Natural killer cell (primary cell): ENCODE measurements at places on chromosomes 5 and 9. TPM values are rescaled to one million over a fixed set of nuclear protein-coding genes. Genes with fewer than 3 reads are reported as not detected.

The ICE1 gene
- total RNA-seq = 29.7 TPM

- peaks cover 10% of the 10 kb centered on the region for H3K4me1 ChIP-seq
- no peaks in the 10 kb centered on the region for H3K27me3 ChIP-seq
- no peaks in the 10 kb centered on the region for H3K36me3 ChIP-seq
- peak overlapping the region; percentile 24 for H3K4me3 ChIP-seq
- peak; percentile 92 for DNase-seq
These were observed 473 bp downstream of the IRGM start for GRCh38 chr5:150846654-150847333.

The EPB41L4A gene
- 22.1 TPM for total RNA-seq

- H3K27ac ChIP-seq = peak within 1 kb of the TSS; percentile 97
- no peaks in the 10 kb centered on the region for H3K36me3 ChIP-seq
- H3K4me3 ChIP-seq = peak within 1 kb of the TSS; percentile 95
- peaks cover 7% of the 10 kb centered on the region for H3K4me1 ChIP-seq
- DNase-seq = peak; percentile 87
These were observed at the start of gene PTBP3 for GRCh38 chr9:112332977-112333638. PTBP3 (minus strand) TSS chr9:112333619; CDS start chr9:112297865, 35,754 bp downstream.

DNA sequence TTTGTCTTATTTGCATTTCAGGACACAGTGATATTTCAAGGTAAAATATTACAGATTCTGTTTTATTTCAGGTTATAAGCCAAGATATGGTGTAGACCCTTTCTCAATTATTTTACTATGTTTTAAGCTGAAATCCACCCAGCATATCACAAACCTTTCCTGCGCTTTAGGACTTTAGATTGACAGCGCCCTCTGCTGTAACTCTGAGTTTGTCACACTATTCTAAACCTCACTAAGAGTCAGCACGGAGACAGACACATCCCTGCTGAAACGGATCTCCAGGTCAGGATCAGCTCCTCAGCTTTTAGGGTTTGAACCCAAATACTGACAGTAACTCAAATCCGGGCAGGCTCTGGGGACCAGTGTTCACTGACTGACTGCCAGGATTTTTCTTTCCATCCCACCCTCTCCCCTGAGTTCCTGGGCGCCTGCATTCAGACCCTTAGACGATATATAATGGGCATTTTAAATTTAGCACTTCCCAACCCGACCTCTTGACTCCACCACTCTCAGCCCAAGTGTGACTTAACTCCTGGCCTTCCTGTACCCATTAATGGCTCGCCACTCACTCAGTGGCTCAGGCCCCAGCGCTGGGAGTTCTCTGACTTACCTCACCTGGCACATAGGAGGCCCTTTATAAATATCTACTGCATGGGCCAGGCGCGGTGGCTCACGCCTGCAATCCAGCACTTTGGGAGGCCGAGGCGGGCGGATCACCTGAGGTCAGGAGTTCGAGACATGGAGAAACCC, 33.5 kb downstream of the TLX3 start:
- DNase-seq = peak; percentile 64
- no peak overlapping the region for H3K4me3 ChIP-seq
- H3K27ac ChIP-seq = no peak overlapping the region
- H3K27me3 ChIP-seq = peaks cover 1% of the 10 kb centered on the region

The MOB3B gene
- 0.30 TPM for total RNA-seq

GRCh38 chr9:14147738-14148137, 166.2 kb downstream of the NFIB start:
- no peak for DNase-seq
- no peak overlapping the region for H3K4me3 ChIP-seq
- no peaks in the 10 kb centered on the region for H3K4me1 ChIP-seq
- no peak overlapping the region for H3K27ac ChIP-seq

The ALDOB gene
- total RNA-seq = not detected

The WNK2 gene
- not detected for total RNA-seq

DNA sequence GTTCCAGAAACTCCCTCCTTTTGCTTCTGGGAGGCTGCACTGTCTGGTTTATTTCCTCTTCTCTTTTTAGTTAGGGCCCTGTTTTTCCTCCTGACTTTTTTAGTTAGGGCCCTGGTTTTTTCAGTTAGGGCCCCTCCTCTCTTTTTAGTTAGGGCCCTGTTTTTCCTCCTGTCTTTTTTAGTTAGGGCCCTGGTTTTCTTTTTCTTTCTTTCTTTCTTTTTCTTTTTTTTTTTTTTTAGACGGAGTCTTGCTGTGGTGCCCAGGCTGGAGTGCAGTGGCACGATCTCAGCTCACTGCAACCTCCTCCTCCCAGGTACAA, 15.1 kb downstream of the GSN start:
- no peak for DNase-seq
- no peaks in the 10 kb centered on the region for H3K27me3 ChIP-seq
- peaks cover 12% of the 10 kb centered on the region for H3K36me3 ChIP-seq
- H3K4me1 ChIP-seq = peaks cover 51% of the 10 kb centered on the region
- no peak overlapping the region for H3K27ac ChIP-seq

The CCDC152 gene
- total RNA-seq = 4.0 TPM

GRCh38 chr9:38670542-38671371, 49.2 kb downstream of the FAM240B start:
- no peak overlapping the region for H3K27ac ChIP-seq
- no peak overlapping the region for H3K4me3 ChIP-seq
- DNase-seq = no peak
- H3K36me3 ChIP-seq = no peaks in the 10 kb centered on the region

The PAPPA gene
- total RNA-seq = not detected

- no peaks in the 10 kb centered on the region for H3K4me1 ChIP-seq
- DNase-seq = no peak
- no peaks in the 10 kb centered on the region for H3K27me3 ChIP-seq
- no peak overlapping the region for H3K27ac ChIP-seq
- H3K36me3 ChIP-seq = no peaks in the 10 kb centered on the region
These were observed 447.8 kb downstream of the MTRR start for GRCh38 chr5:8316608-8317280.

The F2RL1 gene
- total RNA-seq = 0.35 TPM

- H3K27me3 ChIP-seq = no peaks in the 10 kb centered on the region
- no peaks in the 10 kb centered on the region for H3K4me1 ChIP-seq
- no peak overlapping the region for H3K27ac ChIP-seq
- no peaks in the 10 kb centered on the region for H3K36me3 ChIP-seq
These were observed 201.8 kb downstream of the CDH12 start for GRCh38 chr5:22651355-22651754.

- no peak overlapping the region for H3K4me3 ChIP-seq
- H3K27me3 ChIP-seq = no peaks in the 10 kb centered on the region
- H3K4me1 ChIP-seq = no peaks in the 10 kb centered on the region
- no peak overlapping the region for H3K27ac ChIP-seq
- DNase-seq = no peak
These were observed 39.3 kb downstream of the NTNG2 start for GRCh38 chr9:132201139-132201538.

DNA sequence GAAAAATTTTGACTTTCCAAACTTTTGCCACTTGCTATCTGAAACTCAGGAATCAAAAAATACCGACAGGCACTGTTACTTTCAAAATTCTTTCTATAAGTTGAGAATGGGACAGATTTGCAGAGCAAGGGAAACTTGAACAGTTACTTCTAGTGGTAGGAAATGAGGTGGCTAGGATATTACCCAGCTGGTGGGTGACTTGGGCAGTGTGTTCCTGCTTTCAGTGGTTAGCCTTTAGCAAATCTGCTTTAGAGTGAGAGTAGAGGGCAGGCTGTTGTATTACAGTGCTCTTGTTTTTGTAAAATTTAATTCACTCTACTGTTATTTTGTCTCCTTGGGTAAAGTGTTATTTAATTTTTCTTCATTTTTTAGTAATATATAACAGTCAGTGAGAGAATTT, 40.2 kb upstream of the ROPN1L start:
- H3K4me3 ChIP-seq = no peak overlapping the region
- H3K4me1 ChIP-seq = no peaks in the 10 kb centered on the region
- peaks cover 63% of the 10 kb centered on the region for H3K36me3 ChIP-seq
- no peak for DNase-seq
- no peaks in the 10 kb centered on the region for H3K27me3 ChIP-seq
- H3K27ac ChIP-seq = no peak overlapping the region

DNA sequence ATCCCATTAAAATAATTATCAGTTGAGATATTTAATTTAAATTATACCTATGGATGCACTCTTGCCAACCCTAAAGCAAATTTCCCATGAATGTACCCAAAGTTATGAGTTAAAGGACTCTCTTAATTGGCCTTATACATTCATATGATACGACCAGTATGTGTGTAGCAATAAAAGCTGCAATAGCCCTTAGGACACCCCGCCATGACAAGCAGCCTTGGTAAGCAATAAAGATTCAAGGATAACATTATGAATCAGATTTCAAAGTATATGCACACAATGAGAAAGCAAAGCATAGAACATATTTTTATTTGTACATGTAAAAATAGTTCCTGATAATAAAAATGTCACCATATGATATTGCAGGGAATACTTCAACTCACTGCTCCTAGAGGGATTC, 1699.3 kb upstream of the CDH9 start:
- H3K27me3 ChIP-seq = no peaks in the 10 kb centered on the region
- no peak for DNase-seq
- no peaks in the 10 kb centered on the region for H3K36me3 ChIP-seq
- H3K4me1 ChIP-seq = no peaks in the 10 kb centered on the region

DNA sequence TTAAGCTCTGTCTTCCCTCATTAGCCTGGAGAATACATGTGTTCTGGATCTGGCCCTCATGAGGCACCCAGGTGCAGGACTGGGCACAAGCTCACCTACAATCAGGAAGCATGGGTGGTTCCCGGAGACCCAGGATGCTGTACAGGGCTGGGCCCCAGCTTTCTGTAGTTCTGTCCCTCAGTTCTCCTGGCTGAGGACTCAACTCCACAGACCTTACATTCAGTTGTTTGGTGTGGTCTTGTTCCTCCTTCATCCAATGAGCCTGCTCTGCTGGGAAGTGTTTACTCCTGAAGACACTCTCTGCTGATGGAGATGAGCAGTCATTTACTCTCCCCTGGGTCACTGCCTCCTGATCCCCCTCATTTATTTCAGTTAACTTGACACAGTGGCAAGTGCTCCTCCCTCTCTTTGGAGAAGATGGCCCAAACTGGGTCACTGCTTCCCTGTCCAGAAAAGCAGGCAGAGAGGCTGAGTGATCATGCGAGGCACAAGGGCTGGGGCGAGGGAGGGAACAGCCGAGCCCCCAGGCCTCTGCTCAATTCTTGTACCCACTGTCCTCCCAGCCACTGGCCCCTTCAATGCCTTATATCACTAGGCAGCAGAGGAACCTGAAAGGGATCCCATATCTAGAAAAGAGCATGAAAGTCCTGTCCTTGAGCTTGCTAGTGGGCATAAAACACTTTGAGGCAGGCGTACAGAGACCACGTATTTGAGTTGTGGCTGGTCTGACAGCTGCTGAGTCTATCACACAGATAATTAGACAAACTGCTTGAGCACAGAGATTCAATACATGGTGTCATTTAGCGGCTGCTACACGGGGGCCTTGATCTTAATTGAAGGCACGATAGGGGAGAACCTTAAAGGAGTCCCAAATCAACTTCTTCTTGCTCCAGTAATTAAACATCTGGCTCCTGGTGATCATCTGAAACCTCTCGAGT, 221.7 kb downstream of the FSTL4 start:
- DNase-seq = no peak
- H3K27ac ChIP-seq = no peak overlapping the region
- no peak overlapping the region for H3K4me3 ChIP-seq
- H3K27me3 ChIP-seq = no peaks in the 10 kb centered on the region
- H3K36me3 ChIP-seq = no peaks in the 10 kb centered on the region
- H3K4me1 ChIP-seq = no peaks in the 10 kb centered on the region

The CTNND2 gene
- total RNA-seq = not detected

DNA sequence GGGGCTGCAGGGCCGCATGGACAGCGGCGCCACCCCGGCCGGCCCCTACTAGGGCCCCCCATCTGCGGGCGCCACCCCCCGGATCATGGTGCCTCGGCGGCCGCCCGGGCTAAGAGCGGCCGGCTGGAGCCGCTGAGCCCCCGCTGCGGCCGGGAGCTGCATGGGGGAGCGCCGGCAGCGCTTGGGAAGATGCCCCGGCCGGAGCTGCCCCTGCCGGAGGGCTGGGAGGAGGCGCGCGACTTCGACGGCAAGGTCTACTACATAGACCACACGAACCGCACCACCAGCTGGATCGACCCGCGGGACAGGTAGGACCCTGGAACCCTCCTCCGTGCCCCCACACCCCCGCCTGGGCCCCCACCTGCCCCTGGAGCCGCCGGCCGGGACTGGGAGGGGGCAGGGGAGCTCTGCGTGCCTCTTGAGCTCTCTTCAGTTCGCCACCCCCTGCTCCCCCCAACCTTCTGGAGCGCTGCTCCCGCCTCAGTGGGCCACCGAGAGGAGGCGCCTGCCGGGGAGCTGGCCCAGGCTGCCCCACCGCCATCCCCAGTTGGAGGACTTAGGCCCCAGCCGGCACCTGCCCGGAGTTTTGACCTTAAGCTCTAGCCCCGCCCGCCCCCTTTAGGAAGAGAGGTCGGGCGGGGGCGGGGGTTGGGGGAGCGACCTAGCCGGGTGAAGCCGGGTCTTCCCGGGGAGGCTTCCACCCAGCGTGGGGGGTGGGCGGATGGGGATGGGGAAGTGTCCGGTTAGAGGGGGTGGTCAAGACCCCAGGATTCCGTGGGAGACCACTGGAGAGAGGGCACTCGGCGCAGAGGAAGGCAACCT, 730 bp downstream of the WWC1 start:
- peaks cover 12% of the 10 kb centered on the region for H3K4me1 ChIP-seq
- H3K27me3 ChIP-seq = peaks cover 8% of the 10 kb centered on the region
- H3K4me3 ChIP-seq = no peak overlapping the region
- no peak for DNase-seq
- H3K36me3 ChIP-seq = no peaks in the 10 kb centered on the region

The NANS gene
- 36.8 TPM for total RNA-seq

DNA sequence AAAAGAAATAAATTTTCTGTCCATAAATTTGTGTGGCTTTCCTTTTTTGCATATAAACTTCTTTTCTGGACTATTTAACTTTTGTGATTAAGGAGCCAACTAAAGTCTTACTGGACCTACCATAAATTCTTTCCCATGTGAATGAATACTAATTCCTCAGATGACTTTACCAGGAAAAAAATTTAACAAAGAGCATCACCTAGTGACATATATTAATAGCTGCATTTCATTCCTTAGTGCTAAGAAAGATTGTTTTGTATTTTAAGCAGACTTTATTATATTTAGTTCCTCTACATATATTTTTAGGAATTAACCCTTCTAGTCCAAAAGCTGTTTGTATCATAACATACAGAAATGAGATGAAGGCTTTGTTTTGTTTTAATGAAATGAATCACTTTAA, 64.4 kb downstream of the C9orf85 start:
- no peaks in the 10 kb centered on the region for H3K27me3 ChIP-seq
- no peak overlapping the region for H3K4me3 ChIP-seq
- no peak overlapping the region for H3K27ac ChIP-seq
- no peaks in the 10 kb centered on the region for H3K4me1 ChIP-seq

GRCh38 chr5:158921441-158922262, 178.1 kb downstream of the EBF1 start:
- no peaks in the 10 kb centered on the region for H3K4me1 ChIP-seq
- DNase-seq = no peak
- H3K4me3 ChIP-seq = no peak overlapping the region
- no peaks in the 10 kb centered on the region for H3K27me3 ChIP-seq
